ENCODE measurements at places on chromosomes 2 and 18.
A peak's percentile ranks its signal among the peaks of the same experiment; 100 is the strongest.

GRCh38 chr2:33458248-33458819 lies 18.1 kb upstream of the RASGRP3 start:
- no peak overlapping the region for H3K27ac ChIP-seq
- H3K4me1 ChIP-seq: no peaks in the 10 kb centered on the region
- H3K36me3 ChIP-seq: no peaks in the 10 kb centered on the region
- DNase-seq: no peak
- H3K27me3 ChIP-seq: no peaks in the 10 kb centered on the region
- no peak overlapping the region for H3K4me3 ChIP-seq

DNA sequence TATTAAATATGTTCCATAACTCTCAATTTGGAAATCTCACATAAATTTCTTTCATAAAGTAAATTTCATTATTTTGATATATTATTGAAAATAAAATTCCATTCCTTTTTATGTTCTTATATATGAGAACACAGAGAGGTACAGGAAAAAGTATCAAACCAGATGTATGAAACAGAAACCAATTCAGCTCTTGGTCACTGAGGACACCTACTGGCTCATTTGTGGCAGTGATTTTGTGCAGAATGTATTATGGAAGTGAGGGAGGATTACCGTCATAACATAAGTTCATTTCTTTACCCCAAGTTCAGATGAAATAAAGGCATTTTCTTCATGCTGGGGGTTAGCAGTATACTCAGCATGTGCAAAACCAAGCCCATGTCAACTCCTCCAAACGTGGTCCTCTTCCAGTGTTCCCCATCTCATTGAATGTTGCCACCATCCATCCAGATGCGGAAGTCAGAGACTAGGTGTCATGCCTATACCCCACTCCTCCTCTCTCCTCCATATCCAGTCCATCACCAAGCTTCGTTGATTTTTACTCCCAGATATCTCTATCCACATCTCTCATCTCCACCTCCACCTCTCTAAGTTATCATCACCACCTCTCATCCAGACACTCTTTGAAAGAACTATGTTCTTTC lies 41.7 kb upstream of the MALL start:
- H3K4me1 ChIP-seq: no peaks in the 10 kb centered on the region
- no peak overlapping the region for H3K27ac ChIP-seq
- no peaks in the 10 kb centered on the region for H3K36me3 ChIP-seq
- no peak overlapping the region for H3K4me3 ChIP-seq

DNA sequence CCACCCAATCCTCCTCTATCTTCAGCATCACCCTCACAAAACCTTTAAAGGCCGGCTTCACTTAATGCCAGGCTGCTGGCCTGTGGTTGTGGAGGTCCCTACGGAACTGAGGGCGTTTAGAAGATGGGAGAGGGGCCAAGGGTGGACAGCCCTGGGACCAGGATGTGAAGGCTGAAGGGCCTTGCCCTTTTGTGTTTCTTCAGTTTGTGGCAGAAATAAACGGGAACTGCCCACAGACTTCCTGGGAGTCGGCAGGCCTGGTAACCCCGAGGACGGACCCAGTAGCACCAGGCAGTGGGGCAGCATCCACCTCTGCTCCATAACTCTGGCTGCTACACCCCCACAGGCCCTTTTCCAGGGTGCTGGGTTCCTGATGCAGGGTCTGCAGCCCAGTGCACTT lies 51.3 kb downstream of the LYPD1 start:
- H3K27me3 ChIP-seq: no peaks in the 10 kb centered on the region
- H3K4me1 ChIP-seq: peaks cover 8% of the 10 kb centered on the region
- H3K27ac ChIP-seq: no peak overlapping the region
- H3K36me3 ChIP-seq: no peaks in the 10 kb centered on the region
- H3K4me3 ChIP-seq: no peak overlapping the region

DNA sequence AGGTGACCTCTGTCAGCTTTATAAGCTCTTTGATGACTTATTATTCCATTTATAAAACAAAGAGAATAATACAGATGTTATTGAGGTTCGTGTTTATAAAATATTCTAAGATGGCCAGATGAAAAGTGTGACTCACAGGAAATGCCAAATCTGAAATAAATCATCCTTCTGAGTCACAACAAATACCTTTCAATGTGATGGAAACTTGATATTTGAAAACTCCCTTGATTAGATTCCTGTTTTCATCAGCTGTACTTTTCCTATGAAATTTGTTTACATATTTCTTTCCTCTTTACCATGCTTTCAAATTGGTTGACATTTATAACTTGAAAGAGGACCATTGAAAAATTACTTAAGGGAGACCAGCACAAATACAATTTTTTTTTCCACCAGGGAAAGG lies 30.6 kb upstream of the PPP1R1C start:
- H3K27me3 ChIP-seq: no peaks in the 10 kb centered on the region
- DNase-seq: no peak
- no peak overlapping the region for H3K4me3 ChIP-seq
- H3K27ac ChIP-seq: no peak overlapping the region
- no peaks in the 10 kb centered on the region for H3K36me3 ChIP-seq

DNA sequence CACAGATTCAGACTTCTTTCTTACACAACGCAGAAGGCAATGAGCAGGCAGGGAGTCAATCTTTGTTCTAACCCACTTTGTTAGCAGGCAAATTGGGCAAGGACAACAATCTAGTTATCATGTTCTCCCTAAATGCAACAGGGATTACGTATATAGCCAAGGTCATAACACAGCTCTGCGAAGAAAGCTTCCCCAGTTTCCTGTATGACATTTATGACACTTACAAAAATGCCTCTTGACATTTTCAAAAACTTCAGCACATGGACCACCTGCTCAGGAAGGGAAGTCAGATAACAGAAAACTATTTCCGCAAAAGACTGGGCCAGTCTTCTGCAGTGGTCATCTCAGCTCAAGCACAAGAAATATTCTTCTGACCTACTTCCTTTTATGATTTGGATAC lies 106.1 kb downstream of the IRS1 start:
- H3K4me3 ChIP-seq: no peak overlapping the region
- no peak overlapping the region for H3K27ac ChIP-seq
- no peaks in the 10 kb centered on the region for H3K27me3 ChIP-seq
- no peak for DNase-seq
- no peaks in the 10 kb centered on the region for H3K36me3 ChIP-seq

GRCh38 chr2:241313543-241314095 lies 1.9 kb downstream of the HDLBP start:
- no peaks in the 10 kb centered on the region for H3K36me3 ChIP-seq
- no peak overlapping the region for H3K4me3 ChIP-seq
- H3K27ac ChIP-seq: no peak overlapping the region
- peaks cover 2% of the 10 kb centered on the region for H3K4me1 ChIP-seq

GRCh38 chr2:109415581-109416013 lies 198.2 kb downstream of the SEPTIN10 start:
- H3K4me3 ChIP-seq: no peak overlapping the region
- H3K4me1 ChIP-seq: peaks cover 9% of the 10 kb centered on the region
- no peaks in the 10 kb centered on the region for H3K27me3 ChIP-seq
- no peak overlapping the region for H3K27ac ChIP-seq
- DNase-seq: no peak

DNA sequence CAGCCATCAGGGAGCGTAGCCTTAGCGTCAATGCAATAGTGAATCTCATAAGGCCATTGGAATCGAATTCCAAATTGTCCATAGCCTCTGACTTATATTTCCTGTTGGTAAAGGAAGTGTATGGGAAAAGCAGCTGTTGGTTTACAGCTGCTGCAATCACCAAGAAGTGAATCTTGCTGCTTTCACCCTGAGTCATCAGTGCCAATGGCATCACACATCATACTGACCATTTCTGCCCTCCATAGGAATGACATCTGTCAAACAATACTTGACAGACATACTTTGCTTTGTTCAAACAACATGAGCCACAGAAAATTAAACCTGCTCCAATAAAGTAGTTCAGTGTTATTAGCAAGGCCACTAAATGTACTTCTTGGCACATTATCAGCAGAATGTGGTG lies 111.2 kb upstream of the KLHL29 start:
- no peak overlapping the region for H3K4me3 ChIP-seq
- no peak overlapping the region for H3K27ac ChIP-seq
- H3K4me1 ChIP-seq: no peaks in the 10 kb centered on the region
- no peak for DNase-seq

DNA sequence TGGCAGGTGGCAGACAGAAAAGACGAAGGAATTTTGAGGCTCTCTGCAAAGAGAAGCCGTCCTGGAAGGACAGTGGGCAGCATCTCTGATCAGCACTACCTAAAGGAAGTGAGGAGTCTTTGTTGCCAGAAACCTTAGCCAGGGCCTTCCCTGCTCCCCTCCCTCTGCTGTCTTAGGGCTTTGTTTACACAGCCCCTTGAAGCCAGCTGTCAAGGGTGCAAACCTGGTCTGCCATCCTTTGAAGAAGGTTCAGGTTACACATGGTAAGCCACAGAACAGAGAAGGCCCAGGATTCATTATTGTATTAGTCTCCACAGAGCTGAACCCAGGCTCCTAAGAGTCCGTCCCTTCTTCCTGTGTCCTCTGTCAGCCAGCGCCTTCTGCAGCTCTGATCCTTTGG lies 356.7 kb downstream of the TGIF1 start:
- H3K4me3 ChIP-seq: no peak overlapping the region
- no peaks in the 10 kb centered on the region for H3K4me1 ChIP-seq
- DNase-seq: no peak
- H3K36me3 ChIP-seq: peaks cover 2% of the 10 kb centered on the region
- H3K27me3 ChIP-seq: no peaks in the 10 kb centered on the region

DNA sequence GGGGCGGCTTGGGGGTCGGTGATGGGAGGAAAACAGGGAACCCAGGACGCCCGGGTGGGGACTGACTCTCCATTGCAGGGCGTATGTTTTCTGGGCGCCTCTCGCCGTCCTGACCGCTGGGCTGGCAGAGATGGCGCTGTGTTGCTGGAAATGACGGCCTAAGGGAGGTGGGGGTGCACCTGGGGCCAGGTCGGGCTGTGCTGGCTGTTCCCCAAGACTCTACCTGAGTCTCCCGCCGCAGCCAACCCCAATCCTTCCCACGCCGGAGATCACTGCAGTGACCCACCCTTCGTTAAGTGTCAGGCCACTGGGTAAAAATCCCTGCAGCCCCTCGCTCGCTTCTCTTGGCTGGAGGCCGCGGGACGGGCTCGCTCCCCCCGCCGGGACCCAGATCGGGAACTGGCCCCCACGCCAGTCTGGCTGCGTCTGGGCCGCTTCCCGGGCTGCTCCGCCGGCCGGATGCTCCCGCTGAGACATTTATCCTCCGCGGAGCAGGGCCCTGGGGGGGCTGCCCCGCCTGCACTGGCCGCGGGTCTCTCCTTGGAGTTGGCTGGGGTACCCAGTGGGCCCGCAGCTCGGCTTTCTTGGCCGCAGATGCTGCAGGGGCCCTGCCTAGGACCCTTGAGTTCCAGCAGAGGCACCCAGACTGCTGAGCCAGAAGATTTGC lies 7.8 kb upstream of the ARMC9 start:
- peaks cover 8% of the 10 kb centered on the region for H3K27me3 ChIP-seq
- DNase-seq: no peak
- peak overlapping the region; percentile 36 for H3K4me3 ChIP-seq
- H3K27ac ChIP-seq: peak overlapping the region; percentile 86
- H3K4me1 ChIP-seq: peaks cover 20% of the 10 kb centered on the region

GRCh38 chr2:4844881-4845280 lies 847.3 kb upstream of the SOX11 start:
- H3K27ac ChIP-seq: no peak overlapping the region
- no peaks in the 10 kb centered on the region for H3K36me3 ChIP-seq
- no peaks in the 10 kb centered on the region for H3K27me3 ChIP-seq

- H3K27ac ChIP-seq: no peak overlapping the region
- no peaks in the 10 kb centered on the region for H3K4me1 ChIP-seq
- H3K27me3 ChIP-seq: no peaks in the 10 kb centered on the region
- no peaks in the 10 kb centered on the region for H3K36me3 ChIP-seq
- DNase-seq: no peak
- no peak overlapping the region for H3K4me3 ChIP-seq
These were observed 64.0 kb upstream of the ZNF516 start for GRCh38 chr18:76558881-76559667.

- peaks cover 34% of the 10 kb centered on the region for H3K4me1 ChIP-seq
- H3K27ac ChIP-seq: peak overlapping the region; percentile 61
- H3K27me3 ChIP-seq: no peaks in the 10 kb centered on the region
- no peak for DNase-seq
These were observed 39.3 kb upstream of the ID2 start for GRCh38 chr2:8642366-8643068.

DNA sequence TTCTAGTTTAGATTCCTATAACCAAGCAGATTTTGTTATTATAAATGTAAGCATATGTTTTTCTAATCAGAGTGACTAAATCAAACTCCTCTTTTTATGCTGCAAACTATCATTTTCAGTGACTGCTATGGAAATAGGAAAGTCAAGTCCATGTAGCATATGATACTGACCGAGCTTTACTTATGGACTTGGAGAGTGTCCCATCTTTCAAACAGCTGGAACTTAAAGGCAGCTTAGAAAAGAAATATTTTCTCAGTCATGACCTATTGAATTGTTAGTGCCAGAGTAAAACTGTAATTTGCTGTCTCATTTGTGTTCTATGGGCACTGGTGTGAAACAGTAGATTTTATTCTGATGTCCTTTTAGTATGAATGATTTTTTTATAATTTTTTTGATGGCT lies 76.7 kb downstream of the PHLPP1 start:
- peaks cover 16% of the 10 kb centered on the region for H3K4me1 ChIP-seq
- no peak overlapping the region for H3K4me3 ChIP-seq
- no peak for DNase-seq
- no peak overlapping the region for H3K27ac ChIP-seq
- no peaks in the 10 kb centered on the region for H3K27me3 ChIP-seq
- H3K36me3 ChIP-seq: no peaks in the 10 kb centered on the region

DNA sequence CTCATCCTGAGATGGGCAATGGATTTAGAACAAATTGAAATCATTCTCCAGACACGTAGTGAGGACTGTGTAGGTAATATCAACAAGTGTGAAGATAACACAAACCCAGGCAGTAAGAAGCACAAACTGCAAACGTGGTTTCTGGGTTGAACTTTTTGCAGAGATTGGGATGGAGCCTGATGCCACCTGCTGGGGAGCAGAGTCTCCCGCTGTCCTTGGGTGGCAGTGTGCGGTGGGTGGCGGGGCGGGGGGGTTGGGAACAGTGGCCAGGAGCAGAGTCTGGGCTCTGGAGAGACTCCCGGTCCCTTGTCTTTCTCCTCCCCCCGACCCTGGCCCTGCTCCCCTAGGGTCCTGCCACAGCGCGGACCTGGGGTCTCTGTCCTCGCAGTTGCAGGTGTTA lies 19.5 kb downstream of the TRAF3IP1 start:
- H3K4me3 ChIP-seq: no peak overlapping the region
- peaks cover 12% of the 10 kb centered on the region for H3K4me1 ChIP-seq
- peaks cover 33% of the 10 kb centered on the region for H3K36me3 ChIP-seq
- no peak for DNase-seq
- H3K27me3 ChIP-seq: no peaks in the 10 kb centered on the region

DNA sequence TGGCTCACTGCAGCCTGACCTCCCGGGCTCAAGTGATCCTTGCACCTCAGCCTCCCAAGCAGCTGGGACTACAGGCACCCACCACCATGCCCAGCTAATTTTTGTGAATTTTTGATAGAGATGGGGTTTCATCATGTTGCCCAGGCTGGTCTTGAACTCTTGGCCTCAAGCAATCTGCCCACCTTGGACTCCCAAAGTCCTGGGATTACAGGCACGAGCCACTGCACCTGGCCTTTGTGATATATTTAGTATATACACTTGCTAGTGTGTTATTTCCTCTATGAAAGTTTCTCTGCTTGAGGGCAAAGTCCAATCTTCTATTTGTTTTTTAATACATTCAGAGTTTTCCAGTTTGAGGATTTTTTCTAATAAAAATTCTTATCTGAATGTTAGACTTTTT lies 119.3 kb downstream of the GALNT3 start:
- no peaks in the 10 kb centered on the region for H3K4me1 ChIP-seq
- no peak for DNase-seq
- H3K4me3 ChIP-seq: no peak overlapping the region
- no peak overlapping the region for H3K27ac ChIP-seq
- peaks cover 16% of the 10 kb centered on the region for H3K36me3 ChIP-seq
